ENCODE measurements at places on chromosomes 6 and 20.
A peak's percentile ranks its signal among the peaks of the same experiment; 100 is the strongest.

GRCh38 chr6:7805850-7806214 lies 79.9 kb downstream of the BMP6 start:
- DNase-seq = peak; percentile 47

DNA sequence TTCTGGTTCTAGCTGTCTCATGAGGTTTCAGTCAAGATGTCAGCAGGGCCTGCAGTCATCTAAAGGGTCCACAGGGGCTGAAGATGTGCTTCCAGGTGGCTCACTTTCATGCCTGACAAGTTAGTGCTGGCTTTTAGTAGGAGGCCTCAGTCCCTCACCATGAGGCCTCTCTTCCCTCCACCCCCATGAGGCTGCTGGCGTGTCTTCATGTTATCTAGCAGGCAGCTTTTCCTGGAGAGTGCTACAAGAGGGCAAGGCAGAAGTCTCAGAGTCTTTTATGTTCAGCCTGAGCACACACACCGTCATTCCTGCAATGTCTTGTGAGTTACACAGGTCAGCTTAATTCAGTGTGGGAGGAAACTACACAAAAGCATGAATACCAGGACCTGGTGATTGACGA lies 769.9 kb downstream of the HDGFL1 start:
- no peak for DNase-seq

GRCh38 chr6:159082039-159082815 lies 37.4 kb upstream of the TAGAP start:
- DNase-seq = no peak

DNA sequence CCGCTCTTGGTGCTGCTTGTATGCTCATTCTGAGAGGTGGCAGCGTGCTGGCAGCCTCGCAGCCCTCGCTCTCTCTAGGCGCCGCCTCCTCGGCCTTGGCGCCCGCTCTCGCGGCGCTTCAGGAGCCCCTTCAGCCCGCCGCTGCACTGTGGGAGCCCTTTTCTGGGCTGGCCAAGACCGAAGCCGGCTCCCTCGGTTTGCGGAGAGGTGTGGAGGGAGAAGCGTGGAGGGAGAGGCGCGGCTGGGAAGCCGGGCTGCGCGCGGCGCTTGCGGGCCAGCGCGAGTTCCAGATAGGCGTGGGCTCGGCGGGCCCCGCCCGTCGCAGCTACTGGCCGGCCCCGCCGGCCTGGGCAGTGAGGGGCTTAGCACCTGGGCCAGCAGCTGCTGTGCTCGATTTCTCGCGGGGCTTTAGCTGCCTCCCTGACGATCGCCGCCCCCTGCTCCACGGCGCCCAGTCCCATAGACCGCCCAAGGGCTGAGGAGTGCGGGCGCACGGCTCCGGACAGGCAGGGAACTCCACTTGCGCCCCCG lies 19.5 kb upstream of the FAM8A1 start:
- peak; percentile 42 for DNase-seq

- DNase-seq = no peak
These were observed 190.6 kb upstream of the GRIK2 start for GRCh38 chr6:101202867-101203374.

DNA sequence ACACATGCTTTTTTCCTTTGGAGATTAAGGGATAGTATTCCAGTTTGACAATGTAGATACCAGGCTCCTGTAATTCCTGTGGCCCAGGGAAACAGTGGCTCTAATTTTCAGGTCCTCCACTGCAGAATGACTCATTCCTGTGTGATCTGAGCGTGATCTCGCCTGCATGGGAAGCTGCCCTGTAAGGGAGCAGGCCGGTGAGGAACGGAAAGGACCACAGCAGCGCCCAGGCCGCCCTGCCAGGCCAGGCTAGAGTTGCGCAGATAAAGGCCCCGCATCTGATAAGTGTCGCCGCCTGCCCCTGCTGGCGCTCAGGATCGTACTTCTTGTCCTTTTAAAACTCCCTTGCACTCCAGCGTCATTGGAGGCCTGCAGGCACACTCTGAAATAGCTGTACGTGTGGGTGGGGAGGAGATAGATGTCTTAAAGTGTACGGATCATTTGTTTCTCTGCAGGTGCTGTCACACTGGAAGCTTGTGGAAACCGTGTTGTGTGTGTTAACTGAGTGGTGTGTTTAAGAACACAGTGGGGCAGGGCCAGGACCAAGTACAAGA lies 60.7 kb downstream of the SYNJ2 start:
- DNase-seq = peak; percentile 91

DNA sequence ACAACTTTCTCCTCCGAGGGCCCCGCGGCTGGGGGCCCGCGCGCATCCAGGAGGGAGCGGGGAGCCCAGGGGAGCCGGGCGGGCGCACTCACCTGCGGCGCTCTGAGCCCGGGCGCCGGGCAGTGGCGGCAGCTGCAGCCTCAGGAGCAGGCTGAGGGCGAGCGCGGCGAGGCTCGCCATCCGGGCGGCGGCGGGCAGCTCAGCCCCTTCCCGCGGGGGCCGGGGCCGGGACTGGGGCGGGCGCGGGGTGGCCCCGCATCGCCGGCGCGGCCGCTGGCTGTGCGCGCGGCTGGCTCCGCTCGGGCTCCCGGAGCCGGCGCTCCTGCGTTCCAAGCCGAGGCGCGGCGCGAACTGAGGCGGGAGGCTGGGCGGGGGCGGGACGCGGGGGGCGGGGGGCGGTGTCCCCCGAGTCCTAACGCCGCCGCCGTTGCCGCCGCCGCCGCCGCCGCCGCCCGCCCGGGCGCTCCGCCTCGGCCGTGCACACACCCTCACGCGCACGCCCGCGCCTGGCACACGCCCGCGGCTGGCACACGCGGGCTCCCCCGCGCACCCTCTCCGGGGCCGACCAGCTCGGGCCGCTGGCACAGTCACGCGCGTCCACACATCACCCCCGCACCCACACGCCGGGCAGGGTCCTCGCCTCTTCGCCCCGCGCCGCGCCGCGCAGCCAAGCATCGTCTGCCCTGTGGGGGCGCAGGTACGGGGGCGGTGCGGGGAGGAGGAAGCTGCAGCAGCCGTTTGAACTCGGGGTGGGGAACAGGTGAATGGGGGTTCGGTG lies at the start of gene PTPRT:
PTPRT (minus strand) TSS at position 353 of the 778 bp plus-strand sequence; CDS start at position 180, 173 bp downstream.
- DNase-seq = no peak
